GM04504 (cell line): ENCODE measurements at places on chromosomes 1 and 21.

- no peak for DNase-seq
Observed at GRCh38 chr1:3886691-3887090, 13.4 kb downstream of the C1orf174 start.

DNA sequence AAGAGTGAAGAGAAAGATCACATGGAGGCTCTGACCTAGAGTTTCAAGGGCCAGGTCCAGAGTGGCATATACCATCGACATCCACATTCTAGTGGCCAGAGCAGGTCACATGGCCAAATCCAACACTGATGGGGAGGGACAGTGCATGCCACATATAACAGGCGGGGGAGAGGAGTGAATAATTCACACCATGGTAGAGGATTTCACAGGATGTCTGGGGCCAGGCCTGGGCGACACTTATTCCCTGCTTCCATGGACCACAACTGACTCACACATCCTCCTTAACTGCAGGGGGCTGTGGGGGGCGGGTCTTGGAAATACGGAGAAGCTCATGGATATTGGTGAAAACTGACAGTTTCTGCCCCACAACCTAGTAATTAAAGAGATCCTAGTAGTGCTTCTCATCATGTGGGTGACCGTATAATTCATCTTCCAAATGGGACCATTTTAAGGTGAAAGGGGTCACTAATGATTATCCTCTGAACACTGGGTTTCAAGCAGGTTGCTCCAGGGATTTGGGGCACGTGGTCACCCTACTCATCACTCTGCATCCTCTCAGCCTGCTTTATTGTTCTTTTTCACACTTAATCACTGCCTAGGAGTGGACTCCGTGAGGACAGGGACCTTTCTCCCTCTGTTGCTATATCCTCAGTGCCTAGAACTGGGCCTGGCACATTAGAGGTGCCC, 44.0 kb downstream of the IGSF21 start:
- no peak for DNase-seq

DNA sequence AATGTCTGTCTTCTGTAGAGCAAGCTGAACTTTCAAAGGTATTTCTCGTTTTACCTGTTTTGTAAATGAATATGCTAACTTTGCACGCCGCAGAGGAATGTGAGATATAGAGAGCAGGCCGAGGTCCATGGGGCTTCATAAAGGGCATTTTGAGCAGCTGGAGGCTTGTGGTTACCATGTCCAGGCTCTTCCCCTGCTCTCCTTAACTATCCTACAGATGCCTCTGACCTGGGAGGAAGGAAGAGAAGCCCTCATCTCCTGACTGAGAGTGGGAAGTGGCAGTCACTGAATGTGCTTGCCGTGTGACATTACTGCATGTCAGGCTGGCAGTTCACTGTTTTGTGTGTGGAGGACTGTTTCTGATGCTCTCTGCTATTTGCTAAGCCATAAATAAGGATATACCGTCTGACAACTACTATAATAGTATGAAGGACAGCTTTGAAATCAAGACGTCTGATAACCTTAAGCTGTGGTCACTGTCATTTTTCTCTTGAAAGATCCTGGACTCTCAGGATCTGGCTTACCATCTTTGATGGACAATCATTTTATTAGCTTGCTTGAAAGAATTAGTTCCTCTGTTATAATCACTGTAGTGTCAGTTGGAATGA, 92.2 kb downstream of the DYRK1A start:
- no peak for DNase-seq

DNA sequence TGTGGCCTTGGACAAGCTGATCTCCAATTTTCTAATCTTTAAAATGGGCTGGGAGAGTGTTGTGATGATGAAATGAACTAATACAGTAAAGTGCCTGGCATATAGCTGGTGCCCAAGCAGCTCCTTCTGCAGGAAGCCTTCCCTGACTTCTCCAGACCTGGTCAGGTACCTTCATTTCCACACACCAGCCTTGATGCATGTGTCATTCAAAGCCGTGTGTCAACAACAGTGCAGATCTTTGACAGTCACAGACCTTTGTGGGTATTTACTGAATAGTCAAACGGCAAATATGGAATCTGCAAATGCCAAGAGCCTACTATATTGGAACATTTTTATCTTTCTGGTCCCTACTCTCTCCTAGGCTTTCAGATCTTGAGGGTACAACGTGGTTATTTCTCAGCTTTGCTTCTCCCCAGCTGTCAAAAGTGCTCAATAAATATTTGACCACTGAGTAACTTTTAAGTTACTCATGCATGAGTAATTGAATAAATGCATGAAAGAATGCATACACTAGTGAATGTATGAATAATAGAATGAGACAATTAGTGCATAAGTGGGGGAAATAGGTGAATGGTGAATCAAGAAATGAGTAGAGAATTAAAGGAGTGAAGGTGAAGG, 75.4 kb downstream of the MDM4 start:
- peak; percentile 23 for DNase-seq

- DNase-seq, result no peak
Observed at GRCh38 chr1:228404107-228404720, 2.4 kb downstream of the TRIM11 start.

DNA sequence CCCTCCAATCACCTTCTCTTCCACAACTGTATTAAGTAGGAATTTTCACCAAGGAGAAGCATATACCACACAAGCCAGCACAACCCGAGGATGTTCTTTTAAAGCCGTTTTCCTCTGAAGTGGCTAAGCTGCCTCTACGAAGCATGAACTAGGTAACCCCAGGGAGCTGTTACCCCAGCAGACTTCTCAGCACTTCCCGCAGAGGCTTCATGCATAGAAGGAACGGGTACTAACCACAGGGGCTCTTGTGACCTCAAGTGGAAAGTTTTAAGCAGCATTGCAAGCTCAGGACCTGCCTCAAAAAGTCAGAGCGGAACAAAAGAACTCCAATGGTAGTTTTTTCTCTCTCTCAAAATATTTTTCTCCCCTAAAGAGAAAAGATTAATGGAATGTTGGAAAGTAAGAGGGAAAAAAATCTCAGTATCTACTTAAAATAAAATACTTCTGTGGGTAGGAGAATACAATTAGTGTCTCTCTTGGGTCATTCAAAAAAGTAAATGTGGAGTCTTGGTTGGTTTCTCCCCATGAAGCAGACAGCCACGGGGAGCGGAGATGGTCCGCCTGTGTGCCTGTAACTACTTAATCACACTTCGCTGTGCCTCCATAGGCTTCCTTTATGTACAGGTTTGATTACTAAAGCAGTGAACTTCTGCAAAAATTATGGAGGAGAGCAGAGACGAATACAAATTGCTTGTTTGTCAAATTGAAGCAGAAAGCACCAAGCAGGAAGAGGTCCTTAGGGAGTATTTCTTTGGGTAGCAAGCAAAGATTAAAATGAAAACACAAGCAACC, 40.9 kb downstream of the STX6 start:
- no peak for DNase-seq

DNA sequence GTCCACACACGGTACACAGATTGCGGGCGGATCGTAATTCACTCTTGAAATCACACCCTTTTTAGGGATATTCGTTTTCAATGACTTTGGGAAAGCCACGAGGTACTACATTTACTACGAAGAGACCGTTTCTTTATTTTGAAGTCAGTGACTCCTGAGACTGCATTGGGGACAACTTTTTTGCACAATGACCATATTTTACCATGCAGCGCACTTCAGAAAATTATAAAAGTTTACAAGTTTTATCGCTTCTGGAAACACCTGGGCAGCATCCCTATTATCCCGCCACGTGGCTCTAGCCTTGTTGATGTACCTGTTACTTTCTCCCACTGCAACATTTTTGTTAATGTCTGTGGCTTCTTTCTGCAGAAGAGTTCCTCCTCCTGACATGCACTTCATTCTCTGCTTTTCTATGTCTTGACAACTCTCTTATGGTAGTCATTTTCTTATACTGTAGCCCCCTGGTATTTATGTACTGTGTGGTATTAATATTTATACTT, 1.3 kb upstream of the AKT3 start:
- DNase-seq, result no peak

DNA sequence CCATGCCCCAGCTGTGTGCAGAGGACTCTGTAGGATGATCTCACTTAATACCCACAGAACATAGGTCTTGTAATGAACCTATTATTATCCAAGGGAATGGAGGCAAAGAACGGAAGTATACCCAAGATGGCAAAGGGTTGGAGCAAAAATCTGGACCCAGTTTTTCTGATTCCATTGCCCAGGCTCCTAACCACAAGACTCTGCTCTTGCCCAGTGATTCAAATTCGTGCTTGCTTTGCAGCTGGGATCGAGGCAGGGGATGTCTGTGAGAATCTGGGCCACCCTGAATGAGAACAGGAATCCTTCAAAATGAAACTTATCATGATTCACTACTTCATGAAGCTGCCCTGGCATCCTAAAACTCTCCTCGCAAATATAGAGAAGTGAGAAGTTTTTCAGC, 97.5 kb upstream of the KCNJ6 start:
- no peak for DNase-seq

DNA sequence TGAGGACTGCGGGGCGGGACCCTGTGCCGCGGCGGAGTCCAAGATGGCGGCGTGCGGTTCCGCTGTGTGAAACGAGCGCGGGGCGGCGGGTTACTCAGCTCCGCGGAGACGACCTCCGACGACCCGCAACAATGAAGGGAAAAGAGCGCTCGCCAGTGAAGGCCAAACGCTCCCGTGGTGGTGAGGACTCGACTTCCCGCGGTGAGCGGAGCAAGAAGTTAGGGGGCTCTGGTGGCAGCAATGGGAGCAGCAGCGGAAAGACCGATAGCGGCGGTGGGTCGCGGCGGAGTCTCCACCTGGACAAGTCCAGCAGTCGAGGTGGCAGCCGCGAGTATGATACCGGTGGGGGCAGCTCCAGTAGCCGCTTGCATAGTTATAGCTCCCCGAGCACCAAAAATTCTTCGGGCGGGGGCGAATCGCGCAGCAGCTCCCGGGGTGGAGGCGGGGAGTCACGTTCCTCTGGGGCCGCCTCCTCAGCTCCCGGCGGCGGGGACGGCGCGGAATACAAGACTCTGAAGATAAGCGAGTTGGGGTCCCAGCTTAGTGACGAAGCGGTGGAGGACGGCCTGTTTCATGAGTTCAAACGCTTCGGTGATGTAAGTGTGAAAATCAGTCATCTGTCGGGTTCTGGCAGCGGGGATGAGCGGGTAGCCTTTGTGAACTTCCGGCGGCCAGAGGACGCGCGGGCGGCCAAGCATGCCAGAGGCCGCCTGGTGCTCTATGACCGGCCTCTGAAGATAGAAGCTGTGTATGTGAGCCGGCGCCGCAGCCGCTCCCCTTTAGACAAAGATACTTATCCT, 430 bp downstream of the RBM15 start:
- DNase-seq, result peak; percentile 18

DNA sequence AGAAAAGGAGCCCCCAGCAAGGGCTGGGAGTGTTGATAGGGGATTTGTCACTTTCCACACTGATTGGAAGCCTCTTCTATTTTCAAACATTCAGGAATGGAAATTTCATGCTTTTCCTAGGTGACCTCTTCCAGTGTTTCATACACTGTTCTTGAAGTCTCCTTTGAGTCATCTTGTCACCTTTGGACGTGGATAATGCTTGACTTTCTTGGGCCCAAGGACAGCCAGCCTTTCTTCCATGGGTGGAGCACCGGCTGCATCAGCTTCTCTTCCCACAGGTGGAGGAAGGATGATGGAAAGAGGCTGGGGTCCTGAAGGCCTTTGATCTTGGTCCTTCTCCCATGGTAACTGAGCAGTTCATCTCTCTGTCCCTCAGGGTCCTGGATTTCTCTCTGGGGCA, 11.9 kb upstream of the PIGR start:
- DNase-seq, result no peak

- DNase-seq, result no peak
Observed at GRCh38 chr1:54542120-54542961, 5.7 kb upstream of the ACOT11 start.

GRCh38 chr1:106773206-106773605, 283.3 kb upstream of the PRMT6 start:
- no peak for DNase-seq

GRCh38 chr1:247494767-247495166, 36.9 kb upstream of the OR2B11 start:
- DNase-seq, result no peak

- DNase-seq, result no peak
Observed at GRCh38 chr1:162599451-162599850, 32.8 kb upstream of the DDR2 start.

GRCh38 chr1:172821609-172822274, 162.8 kb downstream of the FASLG start:
- DNase-seq, result peak; percentile 62

DNA sequence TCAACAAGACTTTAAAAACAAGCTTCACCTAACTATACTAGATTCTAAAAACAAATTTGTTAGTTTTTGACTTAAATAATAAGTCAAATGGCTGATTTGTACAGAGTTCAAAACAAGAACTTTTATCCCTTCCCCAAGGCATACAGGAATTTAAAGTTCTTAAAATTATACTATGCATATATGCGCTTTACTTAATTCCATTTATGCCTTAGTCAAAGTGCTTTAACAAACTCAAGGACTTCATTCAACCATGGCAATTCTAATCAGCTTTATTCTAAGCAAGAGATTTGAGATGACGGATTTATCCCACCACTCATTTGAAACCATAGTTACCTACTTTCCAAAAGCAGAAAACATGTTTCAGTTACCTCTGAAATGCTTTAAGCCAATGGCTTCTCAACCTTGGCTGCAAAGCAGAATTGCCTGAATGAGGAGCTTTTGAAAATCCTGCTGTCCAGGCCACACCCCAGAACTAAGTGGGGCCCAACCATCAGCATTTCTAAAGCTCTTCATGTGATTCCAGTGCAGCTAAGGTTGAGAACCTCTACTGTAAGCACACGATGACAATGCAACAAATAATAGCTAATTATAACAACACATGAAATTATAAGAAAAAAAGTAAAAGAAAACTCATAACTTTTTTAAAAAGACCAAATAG, 44.6 kb downstream of the TTLL7 start:
- no peak for DNase-seq

GRCh38 chr1:66300972-66301451, 232.9 kb upstream of the SGIP1 start:
- no peak for DNase-seq

GRCh38 chr21:45155910-45156309, 81.5 kb downstream of the ADARB1 start:
- no peak for DNase-seq

- no peak for DNase-seq
Observed at GRCh38 chr1:103002005-103002404, 106.3 kb downstream of the COL11A1 start.

- no peak for DNase-seq
Observed at GRCh38 chr1:43994794-43995790, 3.7 kb downstream of the CCDC24 start.

- DNase-seq, result no peak
Observed at GRCh38 chr1:125086611-125087010, 3901.8 kb downstream of the SRGAP2C start.

GRCh38 chr1:221743416-221744208, 1.7 kb upstream of the DUSP10 start:
- DNase-seq, result no peak

GRCh38 chr1:30589083-30589482, 134.3 kb downstream of the MATN1 start:
- no peak for DNase-seq

- no peak for DNase-seq
Observed at GRCh38 chr1:182227864-182228547, 163.6 kb downstream of the GLUL start.

GRCh38 chr1:47814612-47815395, 182.4 kb downstream of the TRABD2B start:
- no peak for DNase-seq
